ENCODE measurements at places on chromosomes 5 and 9.

DNA sequence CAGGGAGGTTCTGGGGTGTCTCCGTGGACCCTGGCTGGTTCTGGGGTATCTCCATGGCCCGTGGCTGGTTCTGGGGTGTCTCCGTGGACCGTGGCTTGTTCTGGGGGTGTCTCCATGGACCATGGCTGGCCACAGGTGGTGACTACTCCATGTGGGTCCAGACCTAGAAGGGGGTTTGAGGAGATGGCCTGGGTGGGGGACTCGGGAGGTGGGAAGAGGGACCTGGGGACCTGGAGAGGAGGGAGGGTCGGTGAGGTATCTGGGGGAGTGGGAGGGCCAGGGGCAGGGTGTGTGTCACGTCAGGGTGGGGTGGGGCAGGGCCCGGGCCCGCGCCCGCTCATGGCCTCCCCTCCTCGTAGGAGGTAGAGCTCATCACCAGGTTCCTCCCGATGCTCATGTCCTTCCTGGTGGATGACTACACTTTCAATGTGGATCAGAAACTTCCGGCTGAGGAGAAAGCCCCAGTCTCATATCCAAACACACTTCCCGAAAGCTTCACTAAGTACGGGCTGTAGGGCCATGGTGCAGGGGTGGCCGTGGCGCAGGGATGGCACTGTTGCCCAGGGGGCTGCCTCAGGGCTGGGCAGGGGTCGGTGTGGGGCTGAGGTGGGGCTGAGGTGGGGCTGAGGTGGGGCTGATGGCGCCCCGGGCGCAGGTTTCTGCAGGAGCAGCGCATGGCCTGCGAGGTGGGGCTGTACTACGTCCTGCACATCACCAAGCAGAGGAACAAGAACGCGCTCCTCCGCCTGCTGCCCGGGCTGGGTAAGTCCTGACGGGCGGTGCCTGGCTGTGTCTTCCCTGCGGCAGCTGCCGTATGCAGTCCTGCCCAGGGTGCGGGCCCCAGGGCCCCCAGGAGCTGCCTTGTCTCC is 10.7 kb upstream of the TOR4A start:
- DNase-seq, result no peak

- DNase-seq, result no peak
Measured at GRCh38 chr9:124126648-124127646, 115.4 kb downstream of the LHX2 start.

- DNase-seq, result no peak
Measured at GRCh38 chr5:140348104-140348503, 1.7 kb upstream of the HBEGF start.

DNA sequence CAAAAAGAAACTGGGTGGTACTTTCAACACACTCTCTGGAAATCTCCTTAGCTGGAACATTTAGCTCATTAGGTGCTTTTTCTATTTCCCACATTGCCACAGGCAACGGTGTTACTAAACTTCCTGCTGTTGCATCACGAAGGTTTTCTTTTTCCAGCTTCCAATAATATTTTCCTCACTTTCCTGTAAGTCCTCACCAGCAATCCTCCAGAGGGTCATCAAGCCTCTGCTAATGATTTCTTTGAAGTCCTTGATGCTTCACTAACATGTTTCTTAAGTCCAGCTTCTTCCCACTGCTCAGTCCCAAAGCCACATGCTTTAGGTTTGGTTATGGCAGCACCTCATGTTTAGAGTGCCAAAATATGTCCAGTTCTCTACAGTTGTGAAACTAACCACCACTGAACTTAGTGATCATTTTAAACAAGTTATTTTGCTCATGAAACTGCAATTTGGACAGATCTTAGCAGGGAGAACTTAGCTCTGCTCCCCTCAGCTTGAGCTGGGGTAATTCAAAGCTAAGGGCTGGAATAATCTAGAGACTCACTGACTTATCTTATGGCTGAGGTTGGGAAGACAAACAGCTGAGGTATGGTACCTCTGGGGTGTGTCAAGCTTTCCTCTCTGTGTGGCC is 39.9 kb upstream of the RETREG1 start:
- DNase-seq, result no peak
